Putamen (tissue), 1 donor: ENCODE measurements at places on chromosomes 7 and 10.

DNA sequence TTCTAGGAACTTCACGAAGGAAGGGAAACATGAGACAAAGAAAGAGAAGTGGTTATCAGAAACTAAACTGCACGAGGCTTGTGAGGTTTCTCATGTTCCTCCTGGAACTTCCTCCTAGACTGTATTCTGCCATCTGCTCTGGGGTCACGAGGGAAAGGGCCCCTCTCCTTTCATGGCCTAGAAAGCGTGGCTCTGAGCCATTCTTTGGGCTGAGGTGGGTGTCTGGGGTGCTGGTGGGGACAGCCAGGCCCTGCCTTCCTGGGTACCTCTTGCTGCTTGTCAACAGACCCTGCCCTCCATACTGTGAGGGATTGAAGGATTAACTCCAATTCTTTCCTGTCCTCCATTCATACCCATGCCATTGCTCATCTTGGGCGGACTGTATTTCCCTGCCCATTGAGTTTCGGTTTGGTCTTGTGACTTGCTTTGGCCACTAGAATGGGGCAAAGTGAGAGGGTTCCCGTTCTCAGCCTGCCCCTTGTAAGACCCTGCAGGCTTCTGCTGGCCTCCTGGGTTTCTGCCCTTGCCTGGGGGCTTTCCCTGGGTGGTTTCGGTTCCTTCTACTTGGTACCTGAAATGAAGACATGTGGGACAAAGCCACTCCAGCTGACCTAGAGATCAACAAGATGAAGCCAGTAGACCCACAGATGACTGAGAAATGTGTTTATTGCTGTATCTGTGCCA, 14.9 kb upstream of the GIMAP8 start:
- DNase-seq: no peak

GRCh38 chr10:7102084-7102483, 308.8 kb downstream of the SFMBT2 start:
- DNase-seq: no peak

GRCh38 chr10:86960003-86960862, 1.8 kb downstream of the SNCG start:
- DNase-seq: no peak

DNA sequence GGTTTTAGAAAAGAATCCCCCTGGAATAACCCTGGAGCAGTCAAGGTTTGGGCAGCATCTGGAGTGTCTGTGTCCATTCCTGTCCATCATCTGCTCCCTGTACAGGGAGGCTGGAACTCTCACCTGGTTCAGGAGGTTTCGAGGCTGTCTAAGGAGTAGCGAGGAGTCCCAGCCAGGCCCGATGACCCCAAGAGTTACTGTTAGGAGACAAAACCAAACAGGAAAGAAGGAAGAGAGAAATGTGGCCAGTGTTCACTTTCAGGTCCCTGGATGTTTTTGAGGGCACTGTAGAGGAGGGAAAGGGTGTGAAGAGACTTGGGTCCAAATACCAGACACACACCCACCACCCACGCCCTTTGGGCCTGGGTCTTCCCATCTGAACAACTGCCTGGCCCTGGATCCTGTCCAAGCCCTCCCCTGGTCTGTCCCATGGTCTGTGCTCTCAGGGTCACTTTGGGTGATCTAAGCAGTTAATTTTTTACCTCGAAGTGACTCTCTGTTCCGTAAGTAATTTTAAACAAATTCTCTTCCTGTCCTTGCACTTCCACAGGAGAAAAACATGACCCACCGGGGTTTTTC, 117.1 kb downstream of the ZMIZ1 start:
- no peak for DNase-seq

- no peak for DNase-seq
These were observed 142.0 kb upstream of the ADO start for GRCh38 chr10:62662486-62662885.
